ENCODE measurements at places on chromosomes 2 and 18. TPM values are rescaled to one million over a fixed set of nuclear protein-coding genes. Genes with fewer than 3 reads are reported as not detected.

DNA sequence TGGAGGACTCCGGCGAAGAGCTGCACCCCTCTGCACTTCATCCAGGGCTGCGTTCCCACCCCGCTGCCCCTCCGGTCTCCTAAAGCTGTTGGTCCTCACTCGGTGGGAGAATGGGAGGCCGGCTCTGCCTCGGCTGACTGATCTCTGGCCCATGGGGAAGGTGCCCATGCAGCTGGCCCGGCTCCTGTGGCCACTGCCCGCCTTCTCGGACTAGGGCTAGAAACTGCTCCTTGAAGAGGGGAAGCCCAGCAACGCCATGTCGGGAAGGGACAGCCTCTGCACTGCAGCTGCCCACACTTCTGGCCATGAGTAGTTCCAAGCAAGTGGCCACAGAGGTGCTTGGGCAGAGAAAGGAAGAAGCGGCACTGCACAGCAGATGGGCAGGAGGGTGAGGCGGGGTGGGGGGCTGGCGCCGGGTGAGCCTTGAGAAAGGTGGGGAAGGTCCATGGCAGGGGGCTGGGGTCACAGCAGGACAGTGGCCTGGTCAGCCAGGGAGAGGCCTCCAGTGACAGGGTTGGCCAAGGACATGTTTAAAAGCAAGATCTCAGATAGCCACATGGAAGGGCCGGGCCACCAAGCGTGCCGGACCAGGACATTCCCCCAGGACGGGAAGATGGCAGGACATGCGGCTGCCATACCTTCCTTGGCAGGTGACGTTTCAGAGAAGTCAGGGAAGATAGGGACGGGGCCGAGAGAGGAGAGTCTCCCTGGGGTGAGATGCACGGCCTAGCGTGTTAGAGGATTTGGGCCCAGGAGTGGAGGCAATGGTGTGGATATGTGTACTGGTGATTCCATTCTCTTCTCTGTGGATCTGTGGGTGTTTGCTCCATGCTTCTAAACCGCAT lies 158.8 kb upstream of the HDAC4 start:
- no peak overlapping the region for H3K27ac ChIP-seq
- H3K4me1 ChIP-seq = no peaks in the 10 kb centered on the region

DNA sequence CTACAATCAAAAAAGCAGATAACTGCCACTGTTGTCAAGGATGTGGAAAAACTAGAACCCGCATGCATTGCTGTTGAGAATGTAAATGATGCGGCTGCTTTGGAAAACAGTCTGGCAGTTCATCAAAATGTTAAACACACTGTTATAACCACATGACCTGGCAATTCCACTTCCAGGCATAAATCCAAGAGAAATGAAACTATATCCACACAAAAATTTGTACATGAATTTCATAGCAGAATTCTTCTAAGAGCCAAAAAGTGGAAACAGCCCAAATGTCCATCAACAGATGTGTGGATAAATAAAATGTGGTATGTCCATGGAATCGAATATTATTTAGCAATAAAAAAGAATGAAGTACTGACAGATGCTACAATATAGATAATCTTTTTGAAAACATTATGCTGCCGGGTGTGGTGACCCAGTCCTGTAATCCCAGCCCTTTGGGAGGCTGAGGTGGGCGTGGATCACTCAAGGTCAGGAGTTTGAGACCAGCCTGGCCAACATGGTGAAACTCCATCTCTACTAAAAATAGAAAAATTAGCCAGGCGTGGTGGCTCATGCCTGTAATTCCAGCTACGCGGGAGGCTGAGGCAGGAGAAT lies 32.0 kb downstream of the ERCC3 start:
- peaks cover 84% of the 10 kb centered on the region for H3K36me3 ChIP-seq
- H3K4me1 ChIP-seq = no peaks in the 10 kb centered on the region
- no peak overlapping the region for H3K27ac ChIP-seq
- H3K4me3 ChIP-seq = no peak overlapping the region

- DNase-seq = no peak
- no peak overlapping the region for H3K27ac ChIP-seq
- no peaks in the 10 kb centered on the region for H3K27me3 ChIP-seq
- H3K4me1 ChIP-seq = no peaks in the 10 kb centered on the region
- H3K36me3 ChIP-seq = no peaks in the 10 kb centered on the region
- no peak overlapping the region for H3K4me3 ChIP-seq
These were observed 182.3 kb downstream of the KLHL29 start for GRCh38 chr2:23567161-23567756.

BCL11A gene
- total RNA-seq = 279 TPM

- no peaks in the 10 kb centered on the region for H3K4me1 ChIP-seq
- no peak for DNase-seq
- H3K4me3 ChIP-seq = no peak overlapping the region
- H3K27ac ChIP-seq = no peak overlapping the region
- no peaks in the 10 kb centered on the region for H3K36me3 ChIP-seq
- no peaks in the 10 kb centered on the region for H3K27me3 ChIP-seq
These were observed 37.7 kb downstream of the GBX2 start for GRCh38 chr2:236130349-236130998.

PLGLB2 gene
- total RNA-seq = 2.5 TPM

IL36A gene
- total RNA-seq = not detected

TGFA gene
- 0.31 TPM for total RNA-seq

Measured in activated B cell treated with CpG ODN at 0.5 μM for 24 hours (primary cell).